ENCODE measurements at places on chromosomes 13 and 19.

- no peak for DNase-seq
Measured at GRCh38 chr13:64239372-64239771, 2823.7 kb upstream of the PCDH20 start.

DNA sequence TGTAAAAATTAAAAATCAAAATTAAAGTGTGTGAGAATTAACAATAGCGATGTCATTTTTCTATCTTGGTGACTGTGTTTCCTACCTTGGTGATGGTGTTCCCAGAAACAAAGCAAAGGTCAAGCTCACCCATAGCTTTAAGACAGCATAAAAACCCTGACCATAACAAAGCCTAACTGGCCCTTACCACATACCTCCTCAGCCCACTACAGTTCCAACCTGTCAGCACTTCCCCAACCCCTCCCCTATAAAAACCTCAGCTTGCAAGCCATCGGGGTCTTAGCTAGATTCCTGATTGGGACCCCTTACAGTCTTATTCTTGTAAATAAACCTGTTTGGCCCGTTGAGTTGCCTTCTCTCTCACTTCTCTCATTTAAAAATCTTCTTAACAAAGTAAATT, 484.4 kb upstream of the PCDH20 start:
- no peak for DNase-seq

GRCh38 chr19:55678121-55678671, 3.2 kb downstream of the EPN1 start:
- DNase-seq = no peak

DNA sequence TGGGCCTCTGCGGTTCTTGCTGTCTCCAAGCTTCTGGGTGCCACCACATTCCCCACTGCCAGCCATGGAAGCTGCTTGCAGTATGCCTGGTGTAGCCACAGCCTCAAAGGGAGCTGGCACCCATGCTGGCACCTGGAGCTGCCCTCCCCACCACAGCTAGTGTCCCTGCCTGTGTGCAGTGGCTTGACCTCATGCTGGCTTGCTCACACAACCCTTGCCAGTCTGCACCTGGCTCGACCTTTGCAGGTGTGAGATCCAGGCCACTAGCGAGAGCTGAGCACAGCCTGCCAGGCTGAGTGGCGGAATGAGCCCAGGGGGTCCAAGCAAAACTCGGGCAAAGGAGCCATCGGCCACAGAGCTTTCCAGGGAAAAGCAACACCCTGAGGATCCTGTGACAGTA, 236.7 kb upstream of the CSNK1A1L start:
- no peak for DNase-seq

GRCh38 chr13:48506092-48506701, 26.7 kb downstream of the RCBTB2 start:
- DNase-seq = no peak

- no peak for DNase-seq
Measured at GRCh38 chr19:46355234-46356148, 8.6 kb downstream of the PPP5C start.

- DNase-seq = no peak
Measured at GRCh38 chr19:35404879-35405622, 34.2 kb downstream of the GPR42 start.

- no peak for DNase-seq
Measured at GRCh38 chr19:57031106-57031505, 88.7 kb upstream of the USP29 start.

- no peak for DNase-seq
Measured at GRCh38 chr19:14871619-14872230, 14.2 kb downstream of the OR7A17 start.

DNA sequence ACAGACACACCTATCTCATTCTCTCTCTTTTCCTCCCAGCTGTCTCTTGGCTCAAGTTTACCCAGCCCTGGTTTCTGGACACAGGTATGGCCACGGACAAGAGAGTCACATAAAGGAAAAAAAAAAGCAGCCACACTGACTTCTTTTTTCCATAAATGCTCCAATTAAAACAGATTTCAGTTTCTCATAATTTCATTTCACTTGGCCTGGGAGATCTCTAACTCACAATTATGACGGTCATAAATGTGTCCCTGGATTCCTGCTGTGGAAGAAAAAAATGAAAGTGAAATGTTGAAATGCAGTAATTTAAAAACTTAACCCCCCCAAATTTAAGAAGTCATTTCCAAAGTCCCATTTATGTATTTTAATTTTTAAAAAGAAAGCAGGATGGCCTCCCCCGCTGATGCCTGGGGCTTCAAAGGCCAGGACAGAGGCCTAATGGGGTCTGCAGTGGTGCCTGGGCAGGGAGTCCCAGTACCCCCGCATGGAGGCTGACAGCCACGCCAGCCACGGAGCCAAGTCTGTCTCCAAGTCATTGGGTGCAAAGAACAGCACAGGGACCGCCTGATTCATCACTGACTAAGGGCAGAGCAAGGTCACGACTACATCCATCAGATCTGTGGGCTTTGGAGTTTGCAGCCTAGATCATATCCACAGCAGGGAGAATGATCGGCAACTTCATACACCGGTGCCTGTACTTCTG, 79.7 kb downstream of the TSHZ3 start:
- DNase-seq = no peak

DNA sequence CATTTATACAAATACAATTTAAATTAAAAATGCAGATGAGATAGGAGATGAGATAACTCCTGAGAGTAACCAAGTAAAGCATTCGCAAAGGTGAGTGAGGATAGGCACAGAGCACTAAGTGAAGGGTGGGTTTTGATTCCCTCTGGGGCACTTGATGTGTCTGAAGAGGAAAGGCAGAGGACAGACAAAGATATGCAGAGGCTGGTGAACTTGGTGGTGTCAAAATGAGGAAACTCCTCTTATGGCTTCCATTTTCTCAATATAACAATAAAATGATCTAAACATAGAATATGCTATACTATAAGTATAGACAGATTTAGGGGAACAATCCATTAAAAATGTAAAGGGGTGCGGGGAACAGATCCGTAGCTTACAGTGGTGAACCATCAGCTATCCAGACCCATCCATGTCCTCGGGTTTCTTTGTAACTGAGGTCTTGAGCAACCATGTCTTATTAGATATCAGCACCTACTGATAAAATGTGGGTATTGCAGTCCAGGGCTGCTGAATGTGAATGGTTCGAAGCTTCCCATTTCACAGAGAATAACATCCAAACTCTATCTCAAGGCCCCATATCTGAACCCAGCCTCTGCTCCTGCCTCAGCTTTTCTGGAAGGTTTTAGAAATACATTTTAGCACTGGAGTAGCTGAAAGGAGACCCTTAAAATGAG, 73.9 kb upstream of the SLC10A2 start:
- DNase-seq = no peak

GRCh38 chr13:32045982-32046785, 14.6 kb downstream of the FRY start:
- no peak for DNase-seq

DNA sequence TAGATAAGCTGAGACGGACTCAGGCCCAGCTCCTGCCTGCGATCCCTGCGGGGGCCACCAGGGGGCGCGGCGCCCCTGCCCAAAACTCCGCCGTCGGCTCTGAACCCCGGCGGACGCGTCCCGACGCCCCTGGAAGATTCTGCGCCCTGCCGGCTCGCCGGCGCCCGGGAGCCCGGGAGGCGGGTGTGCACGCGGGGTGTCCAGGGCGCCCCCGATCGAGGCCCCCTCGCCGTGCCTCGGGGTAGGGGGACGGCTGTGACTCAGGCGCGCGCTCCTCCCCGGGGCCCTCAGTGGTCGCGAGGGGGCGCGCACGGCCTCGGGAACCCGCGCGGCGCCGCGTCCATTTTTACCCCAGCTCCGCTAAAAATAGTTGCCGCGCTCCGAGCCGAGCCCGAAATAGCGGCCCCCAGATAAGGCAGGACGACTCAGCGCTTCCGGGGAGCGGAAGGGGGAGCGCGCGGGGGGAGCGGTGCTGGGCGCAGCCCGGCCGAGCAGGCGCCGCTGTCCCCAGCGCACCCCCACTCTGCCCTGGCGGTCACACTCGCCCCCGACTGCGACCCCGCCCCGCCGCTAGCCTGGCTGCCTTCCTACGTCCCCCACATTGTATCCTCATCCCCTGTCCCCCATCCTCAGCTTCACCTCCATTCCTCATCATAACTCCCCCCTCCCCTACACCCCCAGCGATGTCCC, 16.0 kb upstream of the ERCC1 start:
- DNase-seq = peak; percentile 74

DNA sequence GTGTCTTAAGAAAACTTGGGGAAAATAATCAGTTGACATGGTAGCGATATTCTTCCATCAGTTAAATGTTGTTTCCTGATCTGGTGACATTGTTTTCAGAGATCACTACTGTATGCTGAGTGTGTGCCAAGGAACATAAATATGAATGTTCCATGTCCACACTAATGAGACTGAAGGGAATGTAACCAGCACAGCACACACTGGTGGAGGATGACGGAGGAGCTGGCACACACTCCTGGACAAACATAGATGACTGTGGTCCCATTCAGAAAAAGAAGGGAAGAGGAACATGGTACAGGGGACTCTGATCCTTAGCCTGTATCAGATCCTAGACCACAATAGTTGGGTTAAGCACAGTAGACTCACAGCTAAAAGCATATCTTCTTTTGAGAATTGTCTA, 574.8 kb downstream of the MYO16 start:
- no peak for DNase-seq

- DNase-seq = no peak
Measured at GRCh38 chr13:67366533-67366932, 136.4 kb upstream of the PCDH9 start.

DNA sequence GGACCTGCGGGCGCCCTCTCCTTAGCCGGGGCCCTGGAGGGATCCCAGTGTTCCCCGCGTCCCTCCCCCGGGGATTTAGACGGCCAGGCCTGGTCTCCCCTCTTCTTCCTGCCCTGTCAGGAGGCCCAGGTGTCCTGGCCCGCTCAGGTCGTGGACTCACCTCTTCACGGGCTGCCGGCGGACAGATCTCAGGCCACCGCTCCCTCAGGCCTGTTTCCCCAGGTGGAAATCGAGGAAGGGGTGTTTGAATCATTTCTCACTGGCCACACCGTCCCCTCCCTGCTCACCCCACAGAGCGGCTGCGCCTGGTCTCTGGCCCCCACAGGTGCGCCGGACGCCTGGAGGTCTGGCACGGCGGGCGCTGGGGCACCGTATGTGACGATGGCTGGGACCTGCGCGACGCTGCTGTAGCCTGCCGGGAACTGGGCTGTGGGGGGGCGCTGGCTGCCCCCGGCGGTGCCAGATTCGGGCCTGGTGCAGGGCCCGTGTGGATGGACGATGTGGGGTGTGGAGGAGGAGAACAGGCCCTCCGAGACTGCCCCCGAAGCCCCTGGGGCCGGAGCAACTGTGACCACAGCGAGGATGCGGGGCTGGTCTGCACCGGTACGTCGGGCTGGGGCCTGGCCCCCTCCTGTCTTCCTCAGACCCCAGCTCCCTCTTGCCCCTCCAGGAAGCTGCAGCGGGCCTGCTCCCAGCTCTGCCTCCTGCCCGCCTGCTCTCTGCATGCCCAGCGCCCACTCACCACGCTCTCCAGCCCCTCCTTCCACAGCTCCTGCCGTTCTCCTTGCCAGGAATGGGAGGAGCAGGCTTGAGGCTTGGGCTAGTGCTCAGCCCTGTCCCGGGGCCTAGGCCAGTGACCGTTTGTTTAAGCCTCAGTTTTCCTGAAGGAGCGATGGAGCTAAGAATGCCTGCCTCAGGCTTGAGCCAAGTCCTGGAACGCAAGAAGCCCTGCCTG, 2.5 kb downstream of the SSC5D start:
- no peak for DNase-seq

- DNase-seq = no peak
Measured at GRCh38 chr13:26047040-26047439, 4.8 kb downstream of the SHISA2 start.

DNA sequence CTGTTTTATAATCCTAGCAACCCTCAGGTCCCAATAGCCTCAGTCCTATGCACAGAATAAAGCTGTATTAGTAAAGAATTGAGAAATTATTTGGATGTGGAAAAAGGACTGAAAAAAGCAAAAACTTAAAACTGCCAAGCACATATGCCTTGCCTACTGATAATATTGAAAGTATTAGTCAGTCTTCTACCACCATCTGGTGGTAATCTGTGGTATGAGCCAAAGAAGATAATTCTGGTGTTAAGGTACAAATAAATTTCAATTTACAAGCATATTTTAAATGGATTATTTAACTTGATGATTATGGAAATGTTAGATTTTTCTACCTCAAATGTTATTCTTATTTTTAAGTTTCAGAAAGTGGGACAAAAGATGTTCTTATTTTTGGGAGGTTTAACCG, 460.3 kb upstream of the KLHL1 start:
- DNase-seq = no peak

- DNase-seq = no peak
Measured at GRCh38 chr19:15588265-15588664, 26.8 kb upstream of the CYP4F8 start.

GRCh38 chr13:45702088-45702487, at the start of gene CBY2:
Gene CBY2, plus strand, starts transcription at chr13:45702320. Its CDS starts 71 bp downstream, at chr13:45702391.
- no peak for DNase-seq

DNA sequence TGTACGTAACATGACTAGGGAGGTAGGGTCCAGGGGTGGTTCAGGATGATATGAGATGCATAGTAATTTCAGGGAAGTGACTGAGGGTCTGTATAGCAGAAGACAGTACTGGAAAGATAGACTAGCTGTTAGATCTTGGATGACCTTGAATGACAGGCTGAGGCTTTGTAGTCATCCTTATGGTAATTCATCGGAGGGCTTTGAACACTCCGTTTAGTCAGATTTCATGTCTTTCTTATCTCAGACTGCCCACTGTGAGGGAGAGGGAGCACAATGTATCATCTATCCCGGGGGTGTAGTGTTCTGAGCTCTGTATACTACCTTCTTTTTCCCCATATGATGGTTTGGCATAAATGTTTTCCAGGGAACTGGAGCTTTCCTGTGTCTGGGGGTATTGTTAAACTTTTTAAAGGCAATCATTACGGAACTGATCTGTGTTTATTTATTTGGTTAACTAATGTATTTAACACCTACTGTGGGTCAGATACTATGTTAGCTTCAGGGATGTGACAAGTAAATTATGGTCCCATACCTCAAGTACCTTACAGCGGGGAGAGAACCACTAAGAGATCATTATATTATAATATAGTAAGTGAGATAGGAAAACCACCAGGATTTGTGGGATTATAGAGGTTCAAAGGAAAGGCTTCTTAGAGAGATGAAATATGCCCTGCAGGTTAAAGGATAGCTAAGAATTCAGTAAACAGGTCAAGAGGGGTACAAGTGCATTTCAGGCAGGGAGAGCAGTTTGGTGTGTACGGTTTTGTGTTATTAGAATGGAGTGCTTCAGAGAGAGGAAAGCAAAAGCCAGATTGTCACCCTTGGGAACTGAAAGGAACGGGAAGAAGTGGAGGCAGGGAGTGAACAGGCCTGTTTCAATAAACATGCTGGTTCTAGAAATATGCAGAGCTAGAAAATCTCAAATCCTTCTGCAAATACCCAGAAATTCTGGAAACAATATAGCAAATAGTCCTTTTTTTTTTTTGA, 164.8 kb upstream of the KL start:
- no peak for DNase-seq

GRCh38 chr13:50387051-50387581, 371.9 kb downstream of the KCNRG start:
- DNase-seq = no peak

DNA sequence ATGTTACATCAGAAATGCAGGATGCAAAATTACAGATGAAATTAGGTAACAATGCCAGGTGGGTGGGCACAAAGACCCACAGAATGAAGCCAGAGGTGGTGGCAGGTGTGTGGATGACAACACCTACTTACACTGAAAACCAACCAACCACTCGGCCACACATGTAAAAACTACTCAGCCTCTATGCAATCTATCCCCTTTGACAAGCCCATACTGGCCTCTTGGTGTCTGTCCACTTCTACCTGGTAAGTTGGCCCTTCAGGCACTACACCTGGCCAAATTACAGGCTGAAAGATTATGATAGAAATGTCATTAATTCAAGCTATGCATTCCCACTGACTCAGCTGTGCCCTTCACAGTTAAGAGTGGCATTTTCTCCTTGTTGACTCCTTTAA, 50.0 kb downstream of the BRD4 start:
- DNase-seq = no peak
